GM23248 (cell line): ENCODE measurements at places on chromosomes 2 and 18.

DNA sequence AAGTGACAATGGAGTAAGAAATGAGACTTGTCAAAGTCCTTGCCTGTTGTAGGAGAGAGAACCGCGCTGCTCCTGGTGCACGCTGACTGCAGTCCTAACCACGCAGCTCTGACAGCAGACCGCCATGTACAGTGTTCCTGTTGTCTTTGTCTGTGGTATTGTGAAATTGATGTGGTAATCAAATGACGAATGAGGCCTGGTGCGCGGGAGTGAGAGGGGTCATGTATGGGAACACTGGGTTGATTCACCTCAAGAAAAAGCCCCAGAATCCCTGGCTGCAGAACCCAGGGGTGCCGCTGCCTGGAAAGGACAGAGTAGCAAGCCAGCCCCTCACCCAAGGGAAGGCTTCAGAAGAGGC is 64.0 kb downstream of the INPP4A start:
- no peak overlapping the region for H3K4me3 ChIP-seq
- no peaks in the 10 kb centered on the region for H3K27me3 ChIP-seq
- H3K27ac ChIP-seq: no peak overlapping the region
- no peaks in the 10 kb centered on the region for H3K36me3 ChIP-seq
- DNase-seq: no peak

DNA sequence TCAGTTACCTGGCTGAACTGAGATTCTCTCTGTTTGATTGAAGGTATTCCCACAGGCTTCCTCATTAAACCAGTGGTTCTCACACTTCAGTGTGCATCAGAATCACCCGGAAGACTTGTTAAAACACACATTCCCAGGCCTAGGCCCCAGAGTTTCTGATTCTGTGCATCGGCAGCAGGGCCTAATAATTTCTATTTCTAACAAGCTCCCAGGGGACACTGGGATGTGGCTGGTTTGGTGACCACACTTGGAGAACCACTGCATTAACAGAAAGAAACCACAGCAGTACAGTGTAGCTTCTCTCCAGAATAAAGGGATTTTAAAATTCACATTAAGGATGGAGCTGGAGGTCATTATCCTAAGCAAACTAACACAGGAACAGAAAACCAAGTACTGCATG is 6.5 kb downstream of the MRO start:
- no peak overlapping the region for H3K27ac ChIP-seq
- H3K27me3 ChIP-seq: no peaks in the 10 kb centered on the region
- no peak overlapping the region for H3K4me3 ChIP-seq
- no peaks in the 10 kb centered on the region for H3K4me1 ChIP-seq
- no peaks in the 10 kb centered on the region for H3K36me3 ChIP-seq

DNA sequence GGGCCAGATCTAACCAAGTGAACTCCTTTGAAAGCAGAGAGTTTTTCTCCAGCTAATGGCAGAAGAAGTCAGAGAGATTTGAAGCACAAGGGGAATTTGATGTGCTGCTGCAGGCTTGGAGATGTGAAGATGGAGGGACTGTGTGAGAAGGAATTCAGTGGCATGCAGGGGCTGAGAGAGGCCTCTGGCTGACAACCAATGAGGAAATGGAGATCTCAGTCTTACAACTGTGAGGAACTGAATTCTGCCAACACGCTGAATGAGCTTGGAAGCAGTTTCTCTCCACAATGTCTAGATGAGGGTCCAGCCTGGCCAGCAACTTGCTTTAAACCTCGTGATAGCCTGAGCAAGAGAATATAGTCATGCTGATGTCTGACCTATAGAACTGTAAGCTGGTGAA is 224.1 kb upstream of the DPP10 start:
- H3K4me1 ChIP-seq: no peaks in the 10 kb centered on the region
- no peak overlapping the region for H3K4me3 ChIP-seq
- H3K27me3 ChIP-seq: no peaks in the 10 kb centered on the region
- DNase-seq: no peak

- no peaks in the 10 kb centered on the region for H3K36me3 ChIP-seq
- H3K4me1 ChIP-seq: no peaks in the 10 kb centered on the region
- no peak overlapping the region for H3K27ac ChIP-seq
- DNase-seq: no peak
- H3K27me3 ChIP-seq: no peaks in the 10 kb centered on the region
Measured at GRCh38 chr2:163171786-163172530, 333.4 kb upstream of the KCNH7 start.

DNA sequence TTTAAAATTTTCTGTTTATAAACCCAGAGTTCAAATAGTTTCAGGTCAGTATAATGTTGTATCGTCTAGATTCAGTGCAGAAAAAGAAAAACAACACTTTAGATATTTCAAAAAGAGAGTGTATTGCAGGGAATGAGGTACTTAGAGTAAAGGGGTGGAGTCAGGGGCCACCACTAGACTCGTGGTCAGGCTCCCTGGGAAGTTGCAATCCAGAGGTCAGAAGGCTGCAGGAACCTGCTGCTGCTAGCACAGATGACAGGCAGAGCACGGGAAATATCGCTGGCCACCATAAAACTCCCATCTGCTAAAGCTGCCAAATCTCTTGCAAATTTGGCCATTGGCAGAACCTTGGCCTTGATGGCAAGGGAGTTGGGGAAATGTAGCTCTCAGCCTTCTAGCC is 64.6 kb downstream of the THNSL2 start:
- DNase-seq: no peak
- H3K4me3 ChIP-seq: no peak overlapping the region
- no peaks in the 10 kb centered on the region; the same call in 1 of the 2 replicates for H3K27me3 ChIP-seq
- H3K36me3 ChIP-seq: no peaks in the 10 kb centered on the region

GRCh38 chr2:130720036-130720435 is 8.8 kb upstream of the GPR148 start:
- DNase-seq: no peak
- H3K4me1 ChIP-seq: no peaks in the 10 kb centered on the region

DNA sequence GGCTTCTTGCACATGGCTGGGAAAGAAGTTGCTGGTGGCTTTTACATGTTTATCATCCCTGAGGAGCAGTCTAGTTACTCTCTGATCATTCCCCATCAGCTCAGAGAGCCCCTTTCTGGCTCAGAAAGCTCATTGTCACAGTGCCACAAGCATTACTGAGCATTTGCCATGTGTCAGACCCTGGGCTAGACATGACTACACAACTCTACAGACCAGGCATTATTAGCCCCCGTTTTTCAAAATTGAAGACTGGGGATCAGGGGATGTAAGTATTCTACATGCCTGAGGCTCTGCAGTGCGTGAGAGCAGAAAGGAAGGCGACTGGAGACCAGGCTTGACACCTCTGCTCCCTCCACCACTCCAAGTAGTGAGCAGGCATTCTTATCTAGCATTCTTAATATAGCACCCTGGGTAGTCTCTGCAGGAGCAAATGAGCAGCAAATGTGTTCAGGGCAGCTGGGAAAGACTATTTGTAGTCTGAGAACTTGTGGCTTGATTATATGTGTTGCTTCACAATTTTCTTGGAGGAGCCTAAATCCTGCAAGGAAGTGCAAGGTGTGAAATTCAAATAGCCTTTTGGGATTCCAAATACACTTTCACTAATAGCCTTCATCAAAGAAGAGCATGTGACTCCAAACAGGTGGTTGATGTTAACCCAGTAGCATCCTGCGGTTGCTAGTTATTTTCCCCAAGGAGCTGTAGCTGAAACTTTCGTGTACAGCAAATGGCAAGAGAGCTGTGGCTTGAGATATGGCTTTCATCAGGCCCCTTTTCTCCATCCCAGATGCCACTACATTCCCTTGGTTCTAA is 143.2 kb downstream of the DDX1 start:
- no peak overlapping the region for H3K27ac ChIP-seq
- H3K36me3 ChIP-seq: no peaks in the 10 kb centered on the region
- no peak for DNase-seq
- H3K4me1 ChIP-seq: peaks cover 24% of the 10 kb centered on the region
- H3K27me3 ChIP-seq: peaks cover 45% of the 10 kb centered on the region

GRCh38 chr2:20728114-20728758 is 61.3 kb downstream of the GDF7 start:
- H3K4me3 ChIP-seq: no peak overlapping the region
- H3K4me1 ChIP-seq: peaks cover 5% of the 10 kb centered on the region; the same call in 1 of the 2 replicates
- no peak for DNase-seq

DNA sequence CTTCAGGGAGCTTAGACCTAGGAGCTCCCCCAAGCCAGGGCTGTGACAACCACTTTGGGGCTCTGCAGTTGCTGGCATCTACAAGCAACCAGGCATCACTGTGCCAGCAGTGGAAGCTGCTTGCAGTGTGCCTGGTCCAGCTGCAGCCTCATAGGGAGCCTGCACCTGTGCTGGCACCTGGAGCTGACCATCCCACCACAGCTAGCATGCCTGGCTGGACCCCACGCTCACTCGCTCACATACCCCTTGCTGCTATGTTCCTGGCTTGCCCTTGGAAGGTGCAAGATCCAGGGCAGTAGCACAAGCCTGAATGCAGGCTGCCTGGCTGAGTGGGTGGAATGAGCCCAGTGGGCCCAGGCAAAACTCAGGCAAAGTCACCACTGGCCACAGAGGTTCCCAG is 82.5 kb downstream of the ZNF804A start:
- H3K4me3 ChIP-seq: no peak overlapping the region
- no peaks in the 10 kb centered on the region for H3K4me1 ChIP-seq
- DNase-seq: no peak
- H3K27me3 ChIP-seq: no peaks in the 10 kb centered on the region
- no peaks in the 10 kb centered on the region for H3K36me3 ChIP-seq
- no peak overlapping the region for H3K27ac ChIP-seq

DNA sequence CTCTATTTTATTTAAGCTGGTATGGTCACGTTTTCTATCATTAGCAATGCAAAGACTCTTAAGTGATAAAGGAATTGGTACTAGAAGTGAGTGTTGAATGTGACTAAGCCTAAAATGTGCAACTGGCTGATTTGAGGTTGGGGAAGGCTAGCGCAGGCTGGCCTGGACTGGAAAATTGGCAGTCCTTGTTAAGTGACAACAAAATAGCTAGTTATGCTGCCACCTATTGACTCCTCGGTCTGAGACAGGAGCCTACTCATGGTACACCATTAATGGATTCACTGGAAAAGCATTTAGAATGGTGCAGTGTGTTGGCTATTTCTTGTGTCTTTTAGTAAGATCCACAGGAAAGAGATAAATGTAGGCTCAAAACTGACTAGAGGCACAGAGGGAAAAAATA is 5.7 kb upstream of the WIPF1 start:
- H3K4me1 ChIP-seq: peaks cover 24% of the 10 kb centered on the region
- H3K27me3 ChIP-seq: no peaks in the 10 kb centered on the region
- H3K36me3 ChIP-seq: no peaks in the 10 kb centered on the region
- no peak overlapping the region for H3K4me3 ChIP-seq

- DNase-seq: no peak
- H3K27me3 ChIP-seq: no peaks in the 10 kb centered on the region
- H3K4me1 ChIP-seq: peaks cover 40% of the 10 kb centered on the region
- H3K36me3 ChIP-seq: no peaks in the 10 kb centered on the region
- no peak overlapping the region for H3K27ac ChIP-seq
- no peak overlapping the region for H3K4me3 ChIP-seq
Measured at GRCh38 chr2:201930831-201931230, 102.8 kb upstream of the FZD7 start.

DNA sequence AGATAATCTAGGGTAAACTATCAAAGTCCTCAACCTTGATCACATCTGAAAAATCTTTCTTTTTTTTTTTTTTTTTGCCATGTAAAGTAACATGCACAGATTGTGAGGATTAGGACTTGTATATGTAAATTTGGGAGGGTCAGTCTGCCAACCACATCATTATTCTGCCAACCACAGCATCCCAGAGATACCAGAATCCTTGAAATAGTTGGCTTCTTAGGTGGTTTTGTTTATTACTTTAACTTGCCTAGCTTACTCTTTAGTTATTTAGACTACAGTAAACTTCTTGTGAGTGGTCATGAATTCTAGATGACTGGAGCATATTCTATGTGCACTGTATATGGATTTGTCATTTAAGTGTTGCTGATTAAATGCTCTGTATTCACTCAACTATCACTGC is 242.1 kb upstream of the RBMS1 start:
- H3K4me3 ChIP-seq: no peak overlapping the region
- H3K27ac ChIP-seq: no peak overlapping the region
- H3K27me3 ChIP-seq: no peaks in the 10 kb centered on the region
- no peak for DNase-seq

- H3K4me3 ChIP-seq: no peak overlapping the region
- no peak for DNase-seq
- H3K4me1 ChIP-seq: no peaks in the 10 kb centered on the region
- peaks cover 6% of the 10 kb centered on the region for H3K27me3 ChIP-seq
- H3K27ac ChIP-seq: no peak overlapping the region
Measured at GRCh38 chr18:2336690-2337392, 234.5 kb downstream of the METTL4 start.

DNA sequence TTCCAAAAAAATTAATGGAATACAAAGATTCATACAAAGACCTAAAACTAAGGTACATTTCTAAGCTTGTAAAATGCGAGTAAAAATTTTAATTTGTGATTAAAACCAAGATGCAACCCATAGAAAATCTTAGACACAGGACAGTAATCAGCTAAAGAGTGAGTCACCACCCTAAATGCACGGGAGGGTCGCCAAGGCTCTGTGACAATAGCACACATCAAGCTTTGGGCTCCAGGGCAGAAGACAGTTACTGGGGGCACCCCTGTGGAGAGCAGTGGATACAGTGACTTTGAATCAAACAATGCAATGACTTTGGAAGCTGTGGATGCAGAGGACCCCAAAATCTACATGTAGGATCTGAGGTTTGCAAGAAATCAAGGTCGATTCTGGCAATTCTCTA is 7.5 kb downstream of the FLACC1 start:
- no peak overlapping the region for H3K27ac ChIP-seq
- peak; percentile 12 for DNase-seq
- H3K4me3 ChIP-seq: no peak overlapping the region
- H3K36me3 ChIP-seq: no peaks in the 10 kb centered on the region
- no peaks in the 10 kb centered on the region for H3K4me1 ChIP-seq

GRCh38 chr2:60246583-60246982 is 306.9 kb downstream of the BCL11A start:
- DNase-seq: peak; percentile 3
- no peaks in the 10 kb centered on the region for H3K27me3 ChIP-seq
- no peak overlapping the region for H3K4me3 ChIP-seq
- H3K36me3 ChIP-seq: no peaks in the 10 kb centered on the region
- no peak overlapping the region for H3K27ac ChIP-seq

DNA sequence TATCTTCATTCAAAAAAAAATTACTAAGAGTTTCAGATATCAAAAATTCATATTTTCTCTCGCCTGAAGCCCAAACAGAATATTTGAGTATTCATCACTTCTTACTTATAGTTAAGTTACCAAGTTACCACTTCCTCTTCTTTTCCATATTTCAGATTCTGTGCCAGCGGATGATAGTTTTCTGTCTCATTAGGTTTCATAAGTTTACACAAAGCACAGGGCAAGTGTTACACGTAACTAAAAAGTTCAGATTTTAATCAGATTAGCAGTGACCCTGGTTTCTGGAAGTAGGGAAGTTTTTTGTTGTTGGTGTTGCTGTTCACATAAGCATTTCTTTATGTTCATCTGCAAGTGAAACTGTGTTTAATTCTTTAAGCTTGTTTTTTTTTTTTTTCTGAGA is 10.2 kb downstream of the AFTPH start:
- H3K4me3 ChIP-seq: no peak overlapping the region
- H3K27ac ChIP-seq: no peak overlapping the region
- DNase-seq: no peak
- no peaks in the 10 kb centered on the region for H3K27me3 ChIP-seq
- no peaks in the 10 kb centered on the region for H3K36me3 ChIP-seq
- peaks cover 20% of the 10 kb centered on the region for H3K4me1 ChIP-seq

GRCh38 chr18:56003720-56004088 is 415.7 kb upstream of the TCF4 start:
- H3K27ac ChIP-seq: no peak overlapping the region
- H3K4me3 ChIP-seq: no peak overlapping the region
- H3K27me3 ChIP-seq: no peaks in the 10 kb centered on the region
- H3K36me3 ChIP-seq: no peaks in the 10 kb centered on the region
- no peak for DNase-seq
